ENCODE measurements at places on chromosomes 16 and 17.

- H3K27ac ChIP-seq, result no peak overlapping the region
- no peaks in the 10 kb centered on the region for H3K27me3 ChIP-seq
- no peak overlapping the region for H3K4me3 ChIP-seq
- H3K36me3 ChIP-seq, result no peaks in the 10 kb centered on the region
Observed at GRCh38 chr17:81735264-81736102, 23.4 kb downstream of the SLC25A10 start.

DNA sequence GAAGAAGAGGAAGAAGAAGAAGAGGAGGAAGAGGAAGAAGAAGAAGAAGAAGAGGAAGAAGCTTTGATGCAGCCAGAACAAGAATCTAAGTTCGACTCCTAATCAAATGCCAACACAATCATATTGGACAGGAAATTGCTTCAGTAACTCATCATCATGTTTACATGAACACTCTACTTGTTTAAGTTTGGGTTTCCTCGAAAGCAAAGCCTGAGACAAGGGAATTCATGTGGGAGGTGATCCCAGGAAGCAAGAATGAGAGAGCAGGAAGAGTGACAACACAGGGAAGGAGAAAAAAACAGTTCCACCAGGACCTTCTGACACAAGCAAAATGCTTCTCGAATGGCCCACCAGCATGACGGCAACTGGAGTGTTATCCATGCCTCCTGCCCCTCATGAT is 279.0 kb downstream of the PMP22 start:
- H3K27ac ChIP-seq, result no peak overlapping the region
- H3K36me3 ChIP-seq, result no peaks in the 10 kb centered on the region
- H3K4me1 ChIP-seq, result no peaks in the 10 kb centered on the region
- H3K27me3 ChIP-seq, result no peaks in the 10 kb centered on the region
- H3K4me3 ChIP-seq, result no peak overlapping the region

- peaks cover 27% of the 10 kb centered on the region for H3K4me1 ChIP-seq
- no peak overlapping the region for H3K4me3 ChIP-seq
- DNase-seq, result no peak
- no peaks in the 10 kb centered on the region for H3K27me3 ChIP-seq
- no peak overlapping the region for H3K27ac ChIP-seq
Observed at GRCh38 chr17:66956941-66957340, 7.6 kb upstream of the CACNG4 start.

DNA sequence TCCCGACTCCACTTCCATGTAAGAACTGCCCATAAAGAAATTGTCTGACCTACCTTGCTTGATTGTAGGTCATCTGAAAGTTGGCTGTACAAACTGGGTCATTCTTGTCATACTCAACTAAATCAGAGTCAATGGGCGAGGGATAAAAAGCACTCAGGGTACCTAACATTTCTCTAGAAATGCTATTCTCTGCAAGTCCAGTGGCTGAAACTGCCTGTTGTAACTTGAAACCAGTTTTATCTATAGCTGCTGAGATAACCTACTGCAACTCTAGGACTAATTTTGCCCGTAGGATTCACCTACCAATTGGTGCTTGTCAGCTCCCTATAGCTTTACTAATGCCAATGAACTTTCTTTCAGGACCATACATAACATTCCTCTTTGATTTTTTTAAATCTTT is 100.1 kb upstream of the GRIN2A start:
- no peaks in the 10 kb centered on the region for H3K36me3 ChIP-seq
- no peaks in the 10 kb centered on the region for H3K27me3 ChIP-seq
- no peak for DNase-seq
- H3K4me3 ChIP-seq, result no peak overlapping the region
- H3K4me1 ChIP-seq, result no peaks in the 10 kb centered on the region
- H3K27ac ChIP-seq, result no peak overlapping the region
